ENCODE measurements at places on chromosomes 11 and 22. TPM values are rescaled to one million over a fixed set of nuclear protein-coding genes. Genes with fewer than 3 reads are reported as not detected.
A peak's percentile ranks its signal among the peaks of the same experiment; 100 is the strongest.

DNA sequence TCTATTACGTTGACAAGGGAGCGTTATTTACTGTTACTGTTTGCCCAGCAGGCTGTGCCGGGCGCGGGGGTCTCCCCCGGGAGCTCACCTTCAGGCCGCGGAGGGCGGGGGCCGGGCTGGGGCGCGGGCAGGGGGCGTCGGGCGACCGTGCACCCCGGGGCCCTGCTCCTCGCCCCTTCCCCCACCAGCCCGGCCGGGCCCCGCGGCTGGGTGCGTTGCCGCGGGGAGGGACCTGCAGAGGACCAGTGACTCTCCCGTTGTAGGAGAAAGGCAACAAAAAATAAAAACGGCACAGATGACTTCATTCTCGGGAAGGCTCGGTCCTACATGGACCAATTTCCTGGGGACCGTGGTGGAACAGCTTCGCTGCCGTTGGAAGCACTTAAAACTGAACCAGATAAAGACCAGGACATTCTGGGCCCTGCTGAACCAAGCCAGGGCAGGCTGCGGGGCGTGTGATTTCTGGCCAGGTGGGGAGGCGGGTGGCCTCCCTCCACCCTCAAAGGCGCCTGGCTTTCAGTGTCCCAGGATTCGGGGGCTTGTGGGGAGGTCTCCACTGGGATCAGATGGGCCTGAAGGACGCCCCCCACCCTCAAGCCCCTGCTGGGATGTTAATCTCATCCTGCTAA is 57.4 kb downstream of the IGLL1 start:
- H3K27me3 ChIP-seq: no peaks in the 10 kb centered on the region
- peaks cover 31% of the 10 kb centered on the region for H3K4me1 ChIP-seq
- no peak for DNase-seq
- H3K27ac ChIP-seq: peak overlapping the region; percentile 93
- no peaks in the 10 kb centered on the region for H3K36me3 ChIP-seq
- no peak overlapping the region for H3K4me3 ChIP-seq

The ANGPTL5 gene
- total RNA-seq: not detected

DNA sequence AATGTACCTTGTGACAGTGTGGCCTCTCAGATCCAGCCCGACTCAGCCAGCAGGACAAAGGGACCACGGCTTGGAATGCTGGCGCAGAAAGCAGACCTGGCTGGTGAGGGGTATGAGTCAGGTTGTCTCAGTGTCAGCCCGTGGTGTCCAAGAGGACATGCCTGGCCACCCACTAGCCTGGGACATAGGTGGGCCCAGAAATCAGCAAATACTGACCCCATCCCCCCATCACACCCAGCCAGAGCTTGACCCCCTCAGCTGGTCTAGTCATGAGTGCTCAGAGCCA is 4.5 kb downstream of the BANF1 start:
- peaks cover 40% of the 10 kb centered on the region for H3K4me1 ChIP-seq
- no peak overlapping the region for H3K4me3 ChIP-seq
- H3K27ac ChIP-seq: peak overlapping the region; percentile 38
- peaks cover 11% of the 10 kb centered on the region for H3K36me3 ChIP-seq
- no peak for DNase-seq
- H3K27me3 ChIP-seq: no peaks in the 10 kb centered on the region

The TRIM49 gene
- total RNA-seq: not detected

DNA sequence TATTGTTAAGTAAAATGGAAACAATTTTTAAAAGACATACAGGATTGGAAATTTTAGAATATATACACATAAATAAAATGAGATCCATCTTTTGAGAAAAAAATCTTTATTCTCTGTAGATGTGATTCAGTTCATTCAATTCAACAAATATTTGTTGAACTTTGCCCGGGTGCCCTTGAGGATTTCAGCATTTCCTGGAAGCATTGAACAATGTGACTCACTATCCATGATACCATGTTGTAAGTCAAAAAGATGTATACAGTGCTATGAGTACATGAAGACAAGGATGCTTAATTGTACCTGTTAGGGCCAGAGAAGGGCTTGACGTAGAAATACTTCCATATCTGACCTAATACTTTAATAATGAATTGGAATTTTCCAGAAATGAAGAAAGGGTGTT is 353.7 kb downstream of the METTL15 start:
- no peak overlapping the region for H3K4me3 ChIP-seq
- H3K27ac ChIP-seq: no peak overlapping the region
- H3K27me3 ChIP-seq: no peaks in the 10 kb centered on the region
- H3K4me1 ChIP-seq: no peaks in the 10 kb centered on the region
- H3K36me3 ChIP-seq: no peaks in the 10 kb centered on the region
- DNase-seq: no peak

DNA sequence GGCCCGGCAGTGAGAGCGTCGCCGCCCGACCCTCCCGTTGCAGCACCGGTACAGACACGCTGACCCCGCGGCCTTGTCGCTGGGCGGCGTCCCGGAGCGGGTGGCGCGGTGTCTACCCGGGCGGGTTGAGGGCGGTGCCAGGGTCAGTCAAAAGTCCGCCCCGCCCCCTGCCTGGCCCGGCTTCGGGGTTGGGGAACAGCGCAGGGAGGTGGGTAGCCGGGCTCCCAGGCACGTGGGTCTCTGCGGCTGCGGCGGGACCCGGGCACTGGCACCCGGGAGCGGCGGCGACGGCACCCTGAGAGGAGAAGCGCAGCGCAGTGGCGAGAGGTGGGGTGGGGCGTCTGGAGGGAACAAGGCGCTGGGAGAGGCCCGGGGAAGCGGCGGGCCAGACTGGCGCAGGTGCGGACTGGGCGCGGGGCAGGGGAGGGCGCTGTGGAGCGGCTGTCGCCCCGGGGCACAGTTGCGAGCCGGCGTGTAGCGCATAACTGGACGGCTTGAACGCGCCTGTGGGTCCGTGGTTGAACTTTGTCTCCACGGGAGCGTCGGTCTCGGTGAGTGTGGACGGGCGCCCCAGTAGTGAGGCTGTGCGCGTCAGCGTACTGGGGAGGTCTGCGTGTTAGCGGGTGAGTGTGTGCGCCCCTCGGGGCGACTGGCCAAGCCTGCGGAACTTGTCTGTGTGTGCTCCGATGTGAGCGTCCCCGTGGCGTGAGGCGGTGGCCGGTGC is at the start of gene P2RY2:
TSS of gene P2RY2 (plus strand) at position 176 of the 724 bp plus-strand sequence. CDS start 15,879 bp downstream, outside the sequence.
- H3K27ac ChIP-seq: peak within 1 kb of the TSS; percentile 59
- H3K4me1 ChIP-seq: peaks cover 23% of the 10 kb centered on the region
- H3K27me3 ChIP-seq: no peaks in the 10 kb centered on the region

The WT1 gene
- total RNA-seq: 0.07 TPM
